ENCODE measurements at places on chromosomes 3 and 15. TPM values are rescaled to one million over a fixed set of nuclear protein-coding genes. Genes with fewer than 3 reads are reported as not detected.

DNA sequence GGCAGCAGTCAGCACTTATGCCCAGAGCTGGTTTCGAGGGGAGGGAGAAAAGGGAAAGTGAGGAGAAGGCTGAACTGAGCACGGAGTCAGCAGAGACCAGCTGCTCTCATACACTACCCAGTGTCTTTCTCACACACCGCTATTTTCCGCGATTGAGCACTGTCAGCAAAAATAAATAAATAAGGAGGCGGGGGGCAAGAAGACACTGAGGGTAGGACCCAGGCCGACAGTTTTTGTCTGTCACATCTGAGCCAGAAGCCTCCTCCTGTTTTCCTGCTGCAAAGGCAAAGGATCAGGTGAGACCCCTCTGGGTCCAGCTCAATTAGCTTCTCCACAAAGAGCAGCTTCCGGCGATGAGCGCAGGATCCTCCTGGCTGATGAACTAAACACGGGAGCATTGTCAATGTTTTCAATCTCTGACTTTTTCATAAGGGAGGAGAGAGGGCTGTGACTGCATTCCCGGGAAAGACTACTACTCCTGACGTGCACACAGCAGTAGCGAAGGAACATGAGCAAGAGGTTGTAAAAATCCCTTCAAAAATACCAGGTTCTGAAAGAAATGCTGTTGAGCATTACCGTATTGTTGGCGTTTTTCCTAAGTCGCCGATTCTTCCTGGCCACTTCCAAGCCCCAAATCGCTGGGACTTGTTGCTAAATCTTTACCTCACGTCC lies 1.3 kb downstream of the FRMD5 start:
- no peak for DNase-seq

- no peak for DNase-seq
These were observed 1.5 kb downstream of the ITPKA start for GRCh38 chr15:41494922-41495735.

DNA sequence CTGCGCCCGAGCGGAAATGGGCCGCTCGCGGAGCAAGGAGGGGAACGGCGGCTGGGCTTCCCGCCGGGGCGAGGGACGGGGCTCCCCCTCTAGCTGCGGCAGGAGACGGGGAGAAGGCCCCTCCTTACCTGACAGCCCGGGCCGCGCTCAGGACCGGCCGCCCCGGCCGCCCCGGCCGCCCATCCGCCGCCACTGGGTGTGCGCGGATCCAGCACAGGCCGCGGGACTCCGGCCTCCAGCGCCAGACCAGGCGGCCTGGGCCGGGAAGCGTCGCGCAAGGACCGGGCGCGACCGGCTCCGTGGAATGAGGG lies 296 bp downstream of the TPRA1 start:
- DNase-seq: no peak

- no peak for DNase-seq
These were observed 17.7 kb upstream of the PRKCI start for GRCh38 chr3:170204509-170204908.

DNA sequence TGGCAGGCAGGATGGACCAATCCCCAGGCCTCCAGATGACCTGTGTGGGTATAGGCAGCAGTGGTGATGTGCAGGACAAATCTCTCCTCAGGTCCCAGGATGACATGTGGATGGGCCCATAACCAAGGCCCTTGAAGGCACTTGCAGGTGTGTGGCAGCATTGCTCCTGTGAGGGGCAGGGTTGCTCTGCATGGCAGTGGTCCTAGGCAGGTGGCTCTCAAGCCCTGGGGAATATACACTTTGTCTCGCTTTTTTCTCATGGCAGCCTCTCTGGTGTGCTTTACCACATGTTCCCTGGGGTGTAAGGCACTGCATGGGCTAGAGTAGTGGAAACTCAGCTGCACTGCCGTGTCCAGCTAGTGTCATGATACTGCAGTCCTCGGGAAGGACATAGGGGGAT lies 503.6 kb downstream of the UNC13C start:
- no peak for DNase-seq

- no peak for DNase-seq
These were observed 32.6 kb upstream of the PCSK6 start for GRCh38 chr15:101522091-101522490.

- no peak for DNase-seq
These were observed 275.5 kb downstream of the GAP43 start for GRCh38 chr3:115898656-115899410.

GRCh38 chr3:137988982-137989381 lies 21.0 kb upstream of the CLDN18 start:
- DNase-seq: no peak

- no peak for DNase-seq
These were observed 289.8 kb downstream of the ARPP21 start for GRCh38 chr3:35929158-35929557.

DNA sequence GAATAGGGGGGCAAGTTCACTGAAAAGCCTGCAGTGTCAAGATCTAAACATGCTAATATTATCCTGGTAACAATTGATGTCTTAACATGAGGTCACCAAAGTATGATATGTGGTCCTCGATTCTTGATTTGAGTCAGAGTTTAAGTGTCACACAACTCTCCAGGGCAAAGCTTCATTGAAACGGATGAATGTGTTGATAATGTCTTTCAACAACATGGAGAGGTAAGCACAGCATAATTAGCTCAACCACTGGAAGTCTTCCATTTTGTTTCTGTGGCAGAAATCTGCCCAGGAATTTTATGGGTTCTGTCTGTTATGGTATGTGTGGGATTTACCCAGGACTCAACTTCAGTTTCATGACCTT lies 591.5 kb downstream of the ZNF385D start:
- no peak for DNase-seq

DNA sequence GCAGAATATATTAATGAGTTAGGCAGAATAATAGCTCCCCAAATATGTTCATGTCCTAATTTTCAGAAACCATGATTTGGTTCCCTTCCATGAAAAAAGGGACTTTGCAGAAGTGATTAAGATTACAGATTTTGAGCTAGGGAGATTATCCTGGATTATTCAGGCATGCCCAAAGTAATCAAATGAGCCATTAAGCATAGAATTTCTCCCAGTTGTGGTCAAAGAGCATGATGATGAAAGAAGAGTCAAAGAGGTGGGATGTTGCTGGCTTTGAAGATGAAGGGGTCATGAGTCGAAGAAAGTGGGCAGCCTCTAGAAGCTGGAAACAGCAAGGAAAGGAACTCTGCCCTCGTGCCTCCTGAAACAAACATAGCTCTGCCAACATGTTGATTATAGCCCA lies 254.2 kb upstream of the CDIN1 start:
- no peak for DNase-seq

DNA sequence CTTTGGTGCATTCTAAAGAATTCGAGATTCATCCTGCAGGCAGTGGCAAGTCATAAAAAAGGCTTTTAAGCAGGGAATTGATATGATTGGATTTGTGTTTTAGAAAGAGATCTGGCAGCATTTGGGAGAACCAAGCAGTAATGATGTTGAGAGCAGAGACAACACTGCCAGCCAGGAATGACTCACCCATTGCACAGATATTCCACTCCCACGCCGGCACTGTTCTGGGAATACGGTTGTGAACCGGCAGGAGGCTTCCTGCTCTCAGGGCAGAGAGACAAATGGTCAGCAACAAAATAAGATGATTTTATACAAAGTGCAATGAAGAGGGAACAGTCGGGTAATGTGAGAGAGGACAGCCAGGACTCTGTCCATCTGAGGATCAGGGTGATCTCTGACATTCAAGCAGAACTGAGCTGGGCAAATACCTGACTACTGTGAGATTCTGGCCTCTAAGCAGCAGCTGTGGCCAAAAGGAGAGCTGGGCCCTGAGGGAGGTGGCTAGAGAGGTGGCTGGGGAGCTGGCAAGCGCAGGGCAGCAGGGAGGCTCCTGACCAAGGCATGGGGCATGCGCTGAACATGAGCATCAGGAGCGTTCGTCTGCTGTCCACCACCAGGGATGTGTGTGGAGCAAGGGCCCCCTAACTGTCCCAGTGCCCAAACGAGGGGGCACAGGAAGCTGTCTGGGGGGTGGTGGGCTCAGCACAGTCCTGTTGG lies 56.1 kb upstream of the PLXNA1 start:
- peak; percentile 88 for DNase-seq

- no peak for DNase-seq
These were observed 251.3 kb downstream of the CTNNB1 start for GRCh38 chr3:41450416-41451231.

GRCh38 chr3:53830944-53831343 lies 15.3 kb downstream of the CHDH start:
- DNase-seq: no peak

- DNase-seq: no peak
These were observed 45.2 kb upstream of the BHLHE40 start for GRCh38 chr3:4934050-4934449.

- DNase-seq: peak; percentile 88
These were observed 12.7 kb downstream of the ATP10A start for GRCh38 chr15:25850154-25851111.

- DNase-seq: no peak
These were observed 4.9 kb upstream of the LOXL1 start for GRCh38 chr15:73921254-73921925.

DNA sequence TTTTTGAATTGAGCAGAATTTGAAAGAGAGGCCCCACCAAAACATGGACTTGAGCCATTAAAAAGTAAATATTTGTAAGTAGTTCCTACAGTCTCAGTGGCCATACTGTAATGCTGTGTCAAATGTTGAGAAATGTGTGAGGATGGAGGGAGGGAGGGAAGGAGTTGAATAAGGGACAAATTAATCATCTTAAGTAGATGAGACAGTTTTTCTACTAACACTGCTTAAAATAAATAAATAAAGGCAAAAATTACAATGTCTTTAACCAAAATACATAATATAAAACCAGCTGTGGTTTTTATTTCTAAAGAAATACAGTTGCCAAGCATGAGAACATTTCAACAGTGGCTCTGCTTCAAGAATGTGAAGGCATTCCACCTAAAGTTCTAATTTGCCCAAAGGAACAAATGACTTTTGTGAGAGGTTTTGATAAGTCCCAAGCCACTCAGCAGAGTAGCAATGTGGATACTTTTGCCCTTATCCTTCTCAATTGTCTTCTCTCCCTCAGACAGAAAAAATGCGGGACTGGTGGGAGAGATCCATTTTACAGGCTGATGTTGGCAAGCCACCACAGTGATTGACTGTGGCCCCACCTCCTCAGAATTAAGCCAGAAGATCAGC lies 427.0 kb upstream of the RARB start:
- DNase-seq: no peak

GRCh38 chr3:45002139-45002660 lies 23.9 kb upstream of the CLEC3B start:
- no peak for DNase-seq

- no peak for DNase-seq
These were observed 72.6 kb downstream of the NAALADL2 start for GRCh38 chr3:174931473-174932353.

PP2D1 gene
- total RNA-seq: not detected

GOLGA8N gene
- 9.2 TPM for total RNA-seq

OXTR gene
- total RNA-seq: 0.59 TPM

SSUH2 gene
- total RNA-seq: 0.71 TPM

ANKRD63 gene
- 0.65 TPM for total RNA-seq

IQCF5 gene
- total RNA-seq: not detected

ATOSA gene
- 24.9 TPM for total RNA-seq

CCR9 gene
- not detected for total RNA-seq

DGKG gene
- total RNA-seq: 13.3 TPM

AP4E1 gene
- 9.9 TPM for total RNA-seq

TTLL13 gene
- not detected for total RNA-seq

PDIA5 gene
- 15.5 TPM for total RNA-seq

All from left cardiac atrium (tissue), 4 donors.